Activated CD4-positive, alpha-beta T cell treated with anti-CD3 and anti-CD28 coated beads, Interleukin-2, amount 10 ng/mL, durations not matched to agents 7 days and 5 days (primary cell): ENCODE measurements at places on chromosomes 12 and 14. TPM values are rescaled to one million over a fixed set of nuclear protein-coding genes. Genes with fewer than 3 reads are reported as not detected.

GSG1 gene
- not detected for total RNA-seq

DNA sequence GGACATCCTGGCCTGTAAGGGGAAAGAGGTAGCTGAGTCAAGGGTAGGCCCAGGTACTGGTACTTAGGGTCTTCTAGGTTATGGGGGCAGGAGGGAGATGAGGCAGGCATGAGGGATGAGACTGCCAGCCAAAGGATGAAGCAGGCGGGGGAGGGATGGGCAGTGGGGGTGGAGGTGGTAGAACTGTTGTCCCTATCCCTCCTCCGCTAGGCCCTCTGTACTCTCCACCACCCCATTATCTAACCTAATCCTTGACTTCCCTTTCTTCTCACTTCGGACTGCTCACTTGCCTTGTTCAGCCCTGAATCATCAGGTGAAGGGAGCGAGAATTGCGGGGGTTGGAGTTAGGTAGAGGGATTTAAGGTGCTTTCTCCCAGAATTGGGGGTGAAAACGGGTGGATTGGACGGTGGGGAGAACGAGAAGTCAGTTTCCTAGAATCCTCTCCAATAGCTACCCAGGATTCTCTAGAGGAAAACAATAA lies 562 bp downstream of the PAN2 start:
- DNase-seq: no peak

- DNase-seq: peak; percentile 55
Measured at GRCh38 chr12:55142669-55143565, 16.7 kb downstream of the OR9K2 start.

GRCh38 chr12:27289414-27289813 lies 43.2 kb upstream of the BMAL2 start:
- no peak for DNase-seq

GRCh38 chr12:118249547-118249946 lies 113.6 kb downstream of the PEBP1 start:
- DNase-seq: no peak

GRCh38 chr12:78494911-78495310 lies 369.7 kb upstream of the SYT1 start:
- no peak for DNase-seq
